Cardiac septum (tissue), 1 donor: ENCODE measurements at places on chromosomes 6 and 20. TPM values are rescaled to one million over a fixed set of nuclear protein-coding genes. Genes with fewer than 3 reads are reported as not detected.

PLCB1 gene
- total RNA-seq = 7.3 TPM

LY86 gene
- 1.9 TPM for total RNA-seq

BPIFB2 gene
- not detected for total RNA-seq

MATN4 gene
- total RNA-seq = not detected

USP49 gene
- 1.7 TPM for total RNA-seq

DNA sequence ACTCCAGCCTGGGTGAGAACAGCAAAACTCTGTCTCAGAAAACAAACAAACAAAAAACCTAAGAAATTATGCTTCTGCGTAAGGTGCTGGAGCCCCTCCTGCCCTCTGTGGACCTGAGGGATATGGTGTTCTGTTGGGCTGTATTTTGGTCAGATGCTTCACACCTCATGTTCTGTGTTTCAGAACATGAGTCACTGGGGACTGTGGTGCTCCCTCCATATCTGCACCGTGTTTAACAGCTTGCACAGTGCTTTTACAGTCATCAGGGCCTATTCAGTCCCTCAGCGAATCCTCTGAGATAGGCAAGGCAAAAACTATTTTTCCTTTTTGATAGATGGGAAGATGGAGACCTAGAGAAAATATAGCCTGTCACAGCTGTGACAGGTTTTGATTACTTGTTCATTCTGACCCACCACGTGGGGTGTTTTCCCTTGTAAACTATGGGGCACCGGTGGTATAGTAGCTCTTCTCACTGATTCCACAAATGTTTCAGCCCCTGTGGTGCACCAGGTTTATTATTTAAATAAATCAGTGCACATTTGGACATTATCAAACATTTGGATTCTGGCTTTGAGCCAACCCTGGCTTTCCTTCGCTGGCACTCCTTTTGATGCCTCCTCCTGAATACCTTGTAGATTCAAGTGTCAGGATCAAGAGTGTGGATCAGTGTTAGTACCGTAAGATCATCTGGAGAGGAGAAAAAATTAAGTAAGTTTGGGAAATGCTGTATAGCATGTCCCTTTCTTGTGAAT, 9.6 kb downstream of the TTPAL start:
- DNase-seq = no peak

DNA sequence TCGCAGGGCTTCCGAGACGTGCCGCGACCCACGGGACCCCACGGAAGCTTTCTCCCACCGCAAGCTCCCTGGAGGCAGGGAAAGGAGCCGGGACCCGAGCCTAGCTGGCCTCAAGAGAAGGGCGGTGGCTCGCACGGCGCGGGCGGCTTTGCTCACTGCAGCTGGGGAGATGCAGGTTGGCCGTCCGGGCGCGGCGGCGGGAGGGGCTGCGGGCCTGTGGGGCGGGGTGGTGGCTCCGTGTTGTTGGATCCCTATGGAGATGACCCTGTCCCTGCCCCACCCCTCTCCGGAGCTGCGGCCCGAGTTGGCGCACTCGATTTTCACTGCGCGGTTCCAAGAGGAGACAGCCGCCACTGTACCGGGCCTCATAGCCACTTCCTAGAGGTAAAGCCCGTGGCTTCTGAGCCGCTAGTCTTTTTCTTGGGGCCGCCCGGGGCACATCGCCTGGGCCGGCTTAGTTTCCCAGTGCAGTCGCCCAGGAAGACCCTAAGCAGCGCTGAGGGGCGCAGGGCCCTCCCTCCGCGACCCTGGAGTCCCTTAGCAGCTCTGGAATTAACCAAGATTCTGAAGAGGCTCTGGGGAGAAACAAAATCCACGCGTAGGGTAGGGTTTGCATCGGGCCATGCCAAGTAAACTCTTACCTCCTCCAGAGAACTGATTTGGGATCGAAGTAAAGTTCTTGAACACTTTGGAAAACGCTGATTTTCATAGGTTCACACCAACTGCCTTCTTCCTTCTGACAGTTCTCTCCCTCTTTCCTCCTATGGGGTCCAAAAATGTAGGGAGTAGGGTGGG, at the start of gene ECT2L:
Gene ECT2L, plus strand, starts transcription at position 279 of the 795 bp plus-strand sequence. CDS start 17,188 bp downstream, outside the sequence.
- DNase-seq = peak; percentile 84

DNA sequence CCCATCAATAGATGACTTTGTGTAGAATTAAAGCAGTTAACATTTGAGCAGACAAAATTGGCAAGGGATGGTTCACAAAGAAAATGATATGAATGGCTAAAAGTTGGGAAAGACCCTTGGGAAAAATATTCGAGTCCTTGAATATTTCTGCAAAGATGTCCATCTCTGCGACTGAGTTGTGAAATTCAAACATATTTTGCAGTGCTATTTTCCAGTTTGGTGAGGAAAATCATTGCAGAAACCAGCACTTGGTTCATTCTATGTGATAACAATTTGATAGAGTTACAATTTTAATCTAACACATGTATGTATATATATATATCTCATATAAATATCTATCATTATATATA, 6.1 kb upstream of the PRELID3B start:
- no peak for DNase-seq

- no peak for DNase-seq
These were observed 18.7 kb downstream of the IL20RA start for GRCh38 chr6:137025786-137026730.

DNA sequence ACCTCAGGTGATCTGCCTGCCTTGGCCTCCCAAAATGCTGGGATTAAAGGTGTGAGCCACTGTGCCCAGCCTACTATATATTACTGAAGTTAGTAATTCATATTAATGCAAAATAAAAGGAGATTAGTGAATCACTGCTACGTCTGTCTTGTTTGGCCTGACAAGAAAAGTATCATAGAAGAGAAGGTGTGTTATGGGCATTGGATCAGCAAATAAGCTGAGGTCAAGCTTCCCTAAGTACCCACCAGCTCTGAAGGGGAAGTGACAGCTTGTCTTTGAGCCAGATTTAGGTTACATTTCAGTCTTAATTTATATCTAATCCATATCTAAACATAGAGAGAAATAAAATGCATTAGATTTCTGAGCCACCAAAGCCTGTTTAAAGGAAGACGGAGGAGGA, 7.1 kb downstream of the SGK1 start:
- DNase-seq = no peak

GRCh38 chr20:52295556-52295955, 104.0 kb upstream of the ZFP64 start:
- no peak for DNase-seq

DNA sequence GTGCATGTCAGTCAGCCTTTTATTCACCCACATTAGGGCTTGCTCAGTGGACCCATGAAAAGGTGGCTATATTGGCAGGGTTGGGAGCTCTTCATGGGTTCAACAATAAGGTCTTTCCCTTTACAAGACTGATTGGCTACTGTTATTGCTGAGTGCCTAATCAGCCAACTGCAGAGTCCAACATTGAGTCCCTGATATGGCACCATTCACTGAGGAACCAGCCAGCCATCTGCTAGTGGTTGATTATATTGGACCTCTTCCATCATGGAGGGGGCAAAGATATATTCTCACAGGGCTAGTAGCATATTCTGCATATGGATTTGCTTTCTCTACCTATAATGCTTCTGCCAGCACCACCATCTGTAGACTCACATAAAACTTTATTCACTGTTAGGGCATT, 69.9 kb downstream of the CDKAL1 start:
- no peak for DNase-seq

DNA sequence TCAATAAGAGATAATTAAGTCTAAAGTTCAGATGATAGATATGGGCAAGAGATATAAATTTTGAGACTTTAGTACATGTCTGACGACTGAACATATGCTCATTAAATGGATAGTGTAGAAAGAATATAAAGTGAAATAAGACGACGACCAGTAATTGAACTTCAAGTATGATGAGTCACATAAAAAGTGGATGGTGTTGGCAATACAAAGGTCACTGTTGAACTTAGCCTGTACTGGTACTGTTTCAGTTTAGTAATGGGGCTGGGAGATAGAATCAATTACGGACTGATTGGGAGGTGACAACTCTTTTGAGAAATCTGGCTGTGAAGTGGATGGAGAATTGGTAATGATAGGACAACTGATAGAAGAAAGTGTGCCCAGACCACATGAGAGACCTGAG, 68.1 kb downstream of the IBTK start:
- no peak for DNase-seq

DNA sequence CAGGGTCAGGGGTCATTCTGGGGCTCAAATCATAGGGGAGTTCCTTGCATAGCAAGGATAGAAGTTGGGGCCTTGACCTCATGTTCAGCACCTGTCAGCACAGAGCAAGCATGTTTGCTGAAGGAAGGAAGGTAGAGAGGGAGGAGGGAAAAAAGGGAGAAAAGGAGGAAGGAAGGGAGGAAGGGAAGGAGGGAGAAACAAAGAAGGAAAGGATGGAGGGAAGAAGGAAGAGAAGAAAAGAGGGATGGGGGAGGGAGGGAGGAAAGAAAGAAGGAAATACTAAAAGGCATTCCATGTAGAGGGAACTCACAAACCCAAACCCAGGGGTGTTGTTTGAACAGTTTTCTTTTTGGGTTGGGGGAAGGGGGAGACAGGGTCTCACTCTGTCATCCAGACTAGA, 80.1 kb downstream of the DLGAP4 start:
- no peak for DNase-seq

DNA sequence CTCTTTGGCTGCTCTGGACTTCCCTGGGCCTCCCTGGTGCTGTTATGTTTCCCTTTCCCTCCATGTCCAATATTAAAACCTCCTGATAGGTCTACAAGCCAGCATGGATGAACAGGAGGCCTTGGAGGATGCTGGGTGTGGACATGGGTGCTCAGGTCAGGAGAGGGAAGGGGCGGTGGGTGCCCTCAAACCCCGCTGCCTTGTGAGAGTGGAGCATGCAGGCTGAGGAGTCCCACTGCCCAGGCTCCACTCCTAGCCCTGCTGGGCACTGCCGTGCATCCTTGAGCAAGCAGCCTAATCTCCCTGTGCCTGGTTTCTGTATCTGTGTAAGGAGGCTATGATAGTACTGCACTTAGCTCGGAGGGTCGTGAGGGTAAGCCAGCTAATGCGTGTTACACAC, 18.4 kb upstream of the CCDC167 start:
- no peak for DNase-seq
